ENCODE measurements at places on chromosomes 12 and 14.

DNA sequence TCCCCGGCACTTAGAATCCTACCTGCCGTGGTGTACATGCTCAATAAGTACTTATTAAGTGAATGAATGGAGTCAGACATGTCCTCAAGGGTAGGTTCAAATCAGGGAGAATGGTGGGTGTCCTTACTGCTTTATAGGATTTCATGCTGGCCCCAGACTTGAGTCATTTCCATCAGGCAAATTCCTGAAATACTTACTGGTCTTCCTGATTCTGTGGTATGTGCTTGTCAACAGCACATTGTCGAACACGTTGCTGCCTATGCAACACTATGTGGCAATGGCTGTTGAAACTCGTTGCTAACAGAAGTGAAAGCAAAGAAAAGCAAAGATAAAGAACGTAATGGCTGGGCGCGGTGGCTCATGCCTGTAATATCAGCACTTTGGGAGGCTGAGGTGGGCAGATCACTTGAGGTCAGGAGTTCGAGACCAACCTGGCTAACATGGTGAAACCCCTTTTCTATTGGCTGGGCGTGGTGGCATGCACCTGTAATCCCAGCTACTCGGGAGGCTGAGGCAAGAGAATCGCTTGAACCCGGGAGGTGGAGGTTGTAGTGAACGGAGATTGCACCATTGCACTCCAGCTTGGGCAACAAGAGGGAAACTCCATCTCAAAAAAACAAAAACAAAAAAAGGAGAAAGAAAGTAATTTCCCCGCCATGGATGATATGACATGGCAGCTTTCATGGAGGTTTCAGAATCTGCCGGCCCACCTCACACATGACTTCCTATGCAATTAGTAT lies 214.9 kb downstream of the ZFP36L1 start:
- DNase-seq, result no peak

DNA sequence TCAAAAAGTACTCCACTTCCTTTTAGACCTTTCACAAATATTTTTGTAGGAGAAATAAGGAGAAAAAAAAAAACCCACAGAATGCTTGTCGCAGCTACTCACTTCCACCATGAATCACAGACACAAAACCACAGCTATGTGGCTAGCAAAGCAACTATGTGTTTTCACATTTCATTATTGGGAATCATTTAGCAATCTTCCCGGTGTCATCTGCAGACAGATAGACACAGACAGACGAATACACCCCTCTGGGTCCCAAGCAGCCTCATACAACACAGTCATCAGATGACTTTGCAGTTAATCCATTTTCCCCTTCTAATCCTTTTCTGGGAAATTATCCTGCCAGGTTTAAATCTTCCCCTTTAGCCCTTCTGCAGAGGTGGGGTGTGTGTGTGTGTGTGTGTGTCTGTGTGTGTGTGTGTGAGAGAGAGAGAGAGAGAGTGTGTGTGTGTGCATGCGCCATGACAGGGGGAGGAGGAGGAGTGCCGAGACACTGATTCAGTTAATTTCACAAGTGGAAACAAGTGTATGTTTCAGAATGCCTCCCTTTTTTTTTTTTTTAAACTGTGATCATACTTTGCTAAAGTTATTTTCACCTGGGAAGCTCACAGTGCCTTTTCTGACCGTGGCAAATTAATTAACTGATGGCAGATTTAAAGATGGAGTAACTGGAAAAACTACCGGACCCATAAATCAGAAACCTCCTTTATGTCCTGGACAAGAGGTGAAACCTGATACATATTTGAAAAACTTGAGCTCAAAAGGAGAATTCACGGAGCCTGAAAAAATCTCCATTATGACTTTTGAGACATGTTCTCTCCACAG lies 39.9 kb downstream of the LTBP2 start:
- DNase-seq, result no peak

DNA sequence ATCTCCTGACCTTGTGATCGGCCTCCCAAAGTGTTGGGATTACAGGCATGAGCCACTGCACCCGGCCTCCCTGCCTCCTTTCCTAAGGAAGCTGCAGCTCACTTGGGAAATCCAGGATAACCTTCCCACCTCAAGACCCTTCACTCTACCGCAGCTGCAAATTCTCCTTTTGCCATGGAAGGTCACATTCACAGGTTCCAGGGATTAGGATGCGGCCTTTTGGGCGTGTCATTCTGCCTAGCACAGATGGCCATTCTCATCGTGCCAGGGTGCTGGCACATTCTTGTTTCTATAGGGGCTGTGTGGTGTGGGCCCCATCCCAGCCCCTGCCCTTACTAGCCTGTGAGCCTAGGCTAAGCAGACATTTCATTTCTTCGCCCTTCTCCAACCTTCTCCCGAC lies 219.9 kb downstream of the CHST11 start:
- no peak for DNase-seq

DNA sequence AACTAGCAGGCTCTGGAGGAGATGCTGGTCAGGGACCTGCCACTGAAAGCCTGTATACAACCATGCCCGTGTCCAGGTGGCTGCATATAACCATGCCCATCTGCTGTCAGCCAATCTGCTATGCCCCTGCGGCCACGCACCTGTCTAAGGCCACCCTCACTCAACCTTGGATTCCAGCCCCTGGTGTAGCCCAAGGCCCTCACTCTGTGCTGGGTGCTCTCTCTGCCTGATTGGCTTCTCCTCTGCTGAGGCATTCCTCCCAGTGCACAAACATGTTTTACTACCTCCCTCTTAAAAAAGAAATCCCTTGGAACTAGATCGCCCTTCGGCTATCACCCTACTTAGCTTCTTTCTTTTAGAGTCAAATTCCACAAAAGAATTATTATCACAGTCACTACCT lies 45.5 kb downstream of the ZFP36L1 start:
- no peak for DNase-seq

- DNase-seq, result no peak
These were observed 571.7 kb upstream of the LRFN5 start for GRCh38 chr14:41034969-41035368.

Measured in stimulated activated CD8-positive, alpha-beta memory T cell treated with anti-CD3 and anti-CD28 coated beads, Interleukin-4, amount 100 ng/mL, for 1 hour (primary cell).